KBM-7 (cell line): ENCODE measurements at places on chromosomes 6 and 20.
A peak's percentile ranks its signal among the peaks of the same experiment; 100 is the strongest.

GRCh38 chr6:81031416-81031815 is 721.1 kb downstream of the TENT5A start:
- no peak for DNase-seq

GRCh38 chr6:30763618-30764489 is 19.5 kb upstream of the IER3 start:
- DNase-seq: peak; percentile 45

- no peak for DNase-seq
These were observed 56.2 kb upstream of the TBC1D7 start for GRCh38 chr6:13384506-13384905.

DNA sequence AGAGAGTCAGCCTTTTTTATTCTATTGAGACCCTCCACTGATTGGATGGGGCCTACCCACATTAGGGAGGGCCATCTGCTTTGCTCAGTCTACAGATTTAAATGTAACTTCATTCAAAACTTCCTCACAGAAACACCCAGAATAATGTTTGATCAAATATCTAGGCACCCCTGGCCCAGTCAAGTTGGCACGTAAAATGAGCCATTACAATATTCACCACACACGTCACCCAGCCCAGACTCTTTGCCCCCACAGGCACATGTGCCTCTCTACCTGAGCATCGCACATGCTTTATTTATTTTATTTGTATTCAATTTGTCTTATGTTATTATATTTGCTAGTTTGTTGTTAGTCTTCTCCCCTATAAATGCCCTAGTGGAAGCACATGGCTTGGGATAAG is 70.9 kb upstream of the EYA2 start:
- no peak for DNase-seq

DNA sequence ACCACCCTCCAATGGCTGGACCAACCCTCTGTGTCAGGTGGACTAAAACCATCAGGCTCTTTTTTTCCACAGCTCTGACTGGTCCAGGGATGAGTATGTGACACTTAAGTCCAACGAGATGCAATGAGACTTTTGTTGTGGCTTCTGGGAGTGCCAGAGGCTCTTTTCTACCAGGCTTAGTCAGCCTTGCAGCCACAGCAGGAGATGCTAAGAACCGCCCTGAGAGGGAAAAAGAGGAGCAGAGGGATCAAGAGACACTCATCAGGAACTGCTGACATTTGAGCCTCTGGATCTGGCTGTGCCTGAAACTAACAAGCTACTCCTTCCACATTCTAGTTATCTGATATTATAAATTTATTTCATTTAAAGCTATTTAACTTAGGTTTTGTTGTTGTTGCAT is 270.9 kb upstream of the SULF2 start:
- DNase-seq: no peak

- DNase-seq: no peak
These were observed 771.9 kb upstream of the DEFB115 start for GRCh38 chr20:30485331-30486102.

- DNase-seq: no peak
These were observed 5.9 kb upstream of the HDAC2 start for GRCh38 chr6:113976806-113977205.

DNA sequence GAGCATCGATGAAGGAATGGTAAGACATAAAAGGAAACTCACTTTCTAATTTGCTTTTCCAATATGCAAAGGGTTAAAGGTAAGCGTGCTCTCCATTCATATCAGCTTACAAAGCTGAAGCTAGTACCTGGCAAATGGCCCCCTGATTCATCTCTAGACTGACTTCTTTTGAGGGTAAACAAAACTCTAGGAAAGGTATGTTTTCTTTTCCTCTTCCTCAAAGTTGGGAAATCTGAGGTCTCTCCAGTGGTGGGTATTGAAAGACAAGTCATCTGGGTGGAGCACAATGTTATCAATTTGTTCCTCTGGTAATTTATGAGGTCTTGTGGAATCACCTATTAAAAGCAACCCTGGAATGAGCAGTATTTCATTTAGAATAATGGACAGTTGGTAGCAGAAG is 7.9 kb upstream of the FBXO30 start:
- no peak for DNase-seq

DNA sequence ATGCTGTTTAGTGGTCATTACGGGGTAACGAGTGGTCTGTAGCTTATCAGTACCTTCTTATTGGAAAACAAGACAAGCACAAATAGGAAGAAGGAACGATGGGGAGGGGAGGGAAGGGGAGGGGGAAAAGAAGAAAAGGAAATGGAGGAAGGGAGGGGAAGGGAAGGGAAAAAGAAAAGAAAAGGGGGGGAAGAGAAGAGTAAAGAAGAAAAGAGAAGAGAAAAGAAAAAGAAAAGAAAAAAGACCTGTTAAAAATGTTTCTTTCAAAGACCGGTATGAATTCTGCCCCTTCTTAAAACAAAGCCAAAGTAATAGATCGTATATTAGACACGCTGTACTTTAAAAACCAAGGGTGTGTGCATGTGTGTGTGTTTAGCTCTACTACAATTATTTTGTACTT is 2.4 kb upstream of the TENT5A start:
- DNase-seq: no peak

GRCh38 chr20:2132461-2132901 is 30.9 kb downstream of the STK35 start:
- DNase-seq: no peak
